Sigmoid colon (tissue), 7 donors: ENCODE measurements at places on chromosomes 11 and 22. TPM values are rescaled to one million over a fixed set of nuclear protein-coding genes. Genes with fewer than 3 reads are reported as not detected.

- no peak for DNase-seq
- no peak overlapping the region for H3K27ac ChIP-seq
- H3K36me3 ChIP-seq: no peaks in the 10 kb centered on the region
- no peak overlapping the region for H3K4me3 ChIP-seq
- H3K27me3 ChIP-seq: no peaks in the 10 kb centered on the region
Measured at GRCh38 chr11:19501631-19502030, 211.0 kb upstream of the NAV2 start.

- no peaks in the 10 kb centered on the region for H3K4me1 ChIP-seq
- H3K4me3 ChIP-seq: no peak overlapping the region
- H3K36me3 ChIP-seq: peaks cover 43% of the 10 kb centered on the region
- DNase-seq: no peak
- H3K27ac ChIP-seq: no peak overlapping the region
Measured at GRCh38 chr11:3738241-3738640, 59.1 kb downstream of the NUP98 start.

GRCh38 chr22:47457021-47457420, 694.6 kb downstream of the TBC1D22A start:
- H3K27ac ChIP-seq: no peak overlapping the region
- H3K36me3 ChIP-seq: no peaks in the 10 kb centered on the region
- no peaks in the 10 kb centered on the region for H3K27me3 ChIP-seq
- no peaks in the 10 kb centered on the region for H3K4me1 ChIP-seq

- no peaks in the 10 kb centered on the region for H3K4me1 ChIP-seq
- no peaks in the 10 kb centered on the region for H3K36me3 ChIP-seq
- DNase-seq: no peak
Measured at GRCh38 chr11:116519499-116519898, 253.3 kb downstream of the BUD13 start.

- H3K4me1 ChIP-seq: no peaks in the 10 kb centered on the region
- H3K4me3 ChIP-seq: no peak overlapping the region
Measured at GRCh38 chr22:19805821-19806212, 45.2 kb downstream of the TBX1 start.

- no peaks in the 10 kb centered on the region for H3K27me3 ChIP-seq
- no peaks in the 10 kb centered on the region for H3K36me3 ChIP-seq
- DNase-seq: no peak
- H3K27ac ChIP-seq: no peak overlapping the region
- no peaks in the 10 kb centered on the region for H3K4me1 ChIP-seq
Measured at GRCh38 chr11:102527041-102527440, 3.5 kb downstream of the MMP7 start.

- H3K4me1 ChIP-seq: no peaks in the 10 kb centered on the region
- no peak overlapping the region for H3K27ac ChIP-seq
- H3K4me3 ChIP-seq: no peak overlapping the region
- DNase-seq: no peak
Measured at GRCh38 chr11:69890476-69890875, 71.3 kb upstream of the FGF3 start.

GRCh38 chr22:19571207-19571795, 47.1 kb upstream of the CLDN5 start:
- no peaks in the 10 kb centered on the region for H3K4me1 ChIP-seq
- no peaks in the 10 kb centered on the region for H3K36me3 ChIP-seq
- no peaks in the 10 kb centered on the region for H3K27me3 ChIP-seq
- H3K4me3 ChIP-seq: no peak overlapping the region
- no peak for DNase-seq
- no peak overlapping the region for H3K27ac ChIP-seq

LAMTOR1 gene
- total RNA-seq: 121 TPM

REXO2 gene
- total RNA-seq: 232 TPM
